ENCODE measurements at places on chromosomes 4 and X.

DNA sequence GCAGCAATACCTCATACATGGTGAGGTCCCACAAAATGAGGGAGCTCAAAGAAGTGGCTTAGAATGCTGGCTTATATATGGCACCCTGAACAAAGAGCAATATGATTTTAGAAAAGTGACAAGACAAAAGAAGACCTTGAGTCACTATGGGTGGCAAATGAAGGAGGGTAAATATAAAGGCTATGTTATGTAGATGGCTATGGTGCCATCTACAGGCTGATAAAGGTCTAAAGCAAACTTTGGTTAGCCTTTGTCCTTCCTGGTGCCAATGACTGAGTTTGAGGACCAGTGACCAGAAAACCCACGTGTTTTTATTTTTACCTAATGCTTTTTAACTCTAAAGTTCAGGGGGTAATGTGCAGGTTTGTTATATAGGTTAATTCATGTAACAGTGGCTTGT lies 151.8 kb downstream of the CCNG2 start:
- DNase-seq, result peak; percentile 41

- peak; percentile 84 for DNase-seq
Observed at GRCh38 chrX:54182864-54183613, at the start of gene FAM120C. FAM120C (minus strand) TSS chrX:54183254; CDS start chrX:54183198, 56 bp downstream.

DNA sequence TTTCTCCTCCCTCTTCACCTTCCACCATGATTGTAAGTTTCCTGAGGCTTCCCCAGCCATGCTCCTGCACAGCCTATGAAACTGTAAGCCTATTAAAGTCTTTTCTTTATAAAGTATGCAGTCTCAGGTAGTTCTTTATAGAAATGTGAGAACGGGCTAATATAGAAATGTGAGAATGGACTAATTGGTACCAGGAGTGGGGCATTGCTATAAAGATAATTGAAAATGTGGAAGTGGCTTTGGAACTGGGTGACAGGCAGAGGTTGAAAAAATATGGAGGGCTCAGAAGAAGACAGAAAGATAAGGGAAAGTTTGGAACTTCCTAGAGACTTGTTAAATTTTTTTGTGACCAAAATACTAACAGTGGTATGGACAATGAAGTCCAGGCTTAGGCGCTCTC lies 959.3 kb downstream of the SH3BGRL start:
- no peak for DNase-seq

DNA sequence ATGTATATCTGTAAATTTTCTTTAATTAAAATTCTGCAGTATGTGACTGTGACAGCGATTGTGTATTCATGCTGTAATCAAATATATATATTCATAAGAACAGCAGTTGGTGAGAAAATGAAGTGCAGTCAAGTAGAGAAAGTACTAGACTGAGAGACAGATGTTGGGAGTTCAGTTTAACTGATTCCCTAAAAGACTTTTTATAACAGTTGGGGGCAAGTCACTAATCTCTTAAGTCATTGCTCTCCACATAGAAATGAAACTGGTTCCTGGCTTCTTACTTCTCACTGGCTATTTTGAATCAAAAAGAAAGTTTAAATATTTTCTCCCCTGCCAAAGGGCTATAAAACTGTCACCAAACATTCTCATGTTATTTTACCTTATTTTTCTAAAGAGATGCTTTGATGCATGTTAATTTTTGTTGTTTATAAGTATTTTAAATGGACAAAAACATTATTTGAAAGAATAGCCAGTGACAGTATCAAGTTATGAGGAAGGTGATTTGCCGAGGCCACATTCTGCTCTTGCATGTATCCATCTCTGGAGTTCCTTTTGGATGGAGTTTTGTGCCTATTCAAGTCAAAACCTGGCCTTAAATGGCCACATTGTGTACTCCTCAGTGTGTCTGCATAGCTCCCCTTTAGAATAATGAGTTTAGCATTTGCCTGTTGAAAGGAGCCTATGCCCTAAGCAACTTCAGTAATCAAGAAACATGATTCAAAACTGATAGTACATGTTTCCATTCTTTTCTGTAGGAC lies 30.8 kb downstream of the EXOC1 start:
- DNase-seq, result no peak

DNA sequence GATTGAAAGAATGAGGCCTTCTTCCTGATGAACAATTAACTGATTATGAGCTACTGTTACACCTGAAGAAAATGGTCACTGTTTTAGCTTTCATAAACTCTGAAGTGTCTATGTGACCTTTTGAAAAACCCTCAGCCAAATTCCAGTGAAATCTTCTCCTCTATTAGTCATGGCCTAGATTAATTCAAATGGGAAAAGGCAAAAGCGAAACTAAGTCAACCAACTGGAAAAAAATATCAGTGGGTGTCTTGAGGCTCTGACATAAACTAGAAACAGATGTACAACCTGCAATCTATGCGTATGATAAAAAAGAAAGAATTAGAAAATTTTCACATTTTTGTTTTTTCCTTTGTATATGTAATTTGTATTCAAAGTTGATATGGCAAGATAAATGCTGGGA lies 169.4 kb upstream of the BANK1 start:
- DNase-seq, result no peak

DNA sequence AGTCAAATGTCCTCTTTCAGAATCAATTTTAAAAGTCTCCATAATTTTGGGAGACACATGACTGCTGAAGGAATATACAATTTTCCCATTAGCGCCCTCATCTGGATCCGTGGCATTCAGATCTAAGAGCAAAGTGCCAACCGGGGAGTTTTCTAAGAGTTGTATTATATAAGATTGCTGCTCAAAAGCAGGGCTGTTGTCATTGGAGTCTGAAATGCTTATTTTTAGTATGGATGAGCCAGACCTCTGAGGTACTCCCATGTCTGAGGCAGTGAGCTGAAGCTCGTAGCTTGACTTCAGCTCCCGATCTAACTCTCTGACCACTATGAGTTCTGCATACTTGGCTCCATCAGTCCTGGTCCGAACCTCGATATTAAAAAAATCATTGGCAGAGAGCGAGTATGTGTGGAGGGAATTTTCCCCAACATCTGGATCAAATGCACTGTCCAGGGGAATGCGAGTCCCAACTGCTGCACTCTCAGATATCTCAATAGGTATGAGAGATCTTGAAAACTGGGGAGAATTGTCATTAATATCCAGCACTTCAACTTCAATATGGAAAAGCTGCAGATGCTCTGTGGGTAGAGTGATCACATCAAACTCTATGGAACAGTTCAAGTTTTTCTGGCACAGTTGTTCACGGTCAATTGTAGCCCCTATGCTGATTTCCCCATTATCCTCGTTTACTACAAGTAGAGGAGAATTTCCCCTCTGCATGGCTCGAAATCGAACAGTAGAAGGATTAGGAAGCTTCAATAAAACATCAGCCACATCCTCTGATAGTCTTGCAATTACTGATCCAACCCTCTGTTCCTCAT lies 917 bp downstream of the PCDH18 start:
- no peak for DNase-seq

DNA sequence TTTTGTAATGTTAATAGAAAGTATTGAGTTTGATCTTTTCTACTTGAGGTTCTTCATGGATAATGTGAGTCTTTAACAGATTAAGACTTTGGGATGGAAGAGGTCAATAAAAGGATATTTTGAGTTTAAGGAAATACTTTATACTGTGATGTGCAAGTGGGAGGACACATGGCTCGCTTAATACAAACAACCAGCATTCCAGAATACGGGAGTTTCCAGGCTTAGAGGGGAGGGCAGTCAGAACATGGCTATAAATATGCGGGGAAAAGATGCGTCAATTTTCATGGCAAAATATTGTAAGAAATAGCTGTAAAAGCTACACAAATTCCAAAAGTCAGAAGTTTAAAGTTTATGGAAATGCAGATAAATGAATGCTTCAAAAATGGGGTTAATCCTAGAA lies 192.3 kb downstream of the AASDH start:
- no peak for DNase-seq

DNA sequence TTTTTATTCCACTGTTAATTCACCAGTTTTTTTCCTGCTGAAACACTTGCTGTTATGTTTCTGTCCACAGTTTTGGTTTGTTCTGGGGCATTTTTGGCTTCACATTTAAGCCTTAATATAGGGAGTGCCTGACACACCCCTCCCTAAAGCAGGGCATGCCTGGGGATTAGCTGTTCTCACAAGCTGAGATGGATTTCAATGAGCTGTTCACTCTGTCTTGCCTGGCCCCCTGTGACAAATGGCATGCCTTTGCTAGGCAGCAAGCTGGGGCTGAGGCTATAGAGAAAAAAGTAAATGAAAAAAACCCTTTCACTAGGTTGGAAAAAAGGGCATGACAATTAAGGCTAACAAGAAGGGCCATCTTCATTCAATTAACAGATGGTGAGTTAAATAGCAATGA lies 22.4 kb downstream of the LPAR4 start:
- DNase-seq, result no peak

- DNase-seq, result no peak
Observed at GRCh38 chr4:186341655-186342054, 75.7 kb downstream of the F11 start.

DNA sequence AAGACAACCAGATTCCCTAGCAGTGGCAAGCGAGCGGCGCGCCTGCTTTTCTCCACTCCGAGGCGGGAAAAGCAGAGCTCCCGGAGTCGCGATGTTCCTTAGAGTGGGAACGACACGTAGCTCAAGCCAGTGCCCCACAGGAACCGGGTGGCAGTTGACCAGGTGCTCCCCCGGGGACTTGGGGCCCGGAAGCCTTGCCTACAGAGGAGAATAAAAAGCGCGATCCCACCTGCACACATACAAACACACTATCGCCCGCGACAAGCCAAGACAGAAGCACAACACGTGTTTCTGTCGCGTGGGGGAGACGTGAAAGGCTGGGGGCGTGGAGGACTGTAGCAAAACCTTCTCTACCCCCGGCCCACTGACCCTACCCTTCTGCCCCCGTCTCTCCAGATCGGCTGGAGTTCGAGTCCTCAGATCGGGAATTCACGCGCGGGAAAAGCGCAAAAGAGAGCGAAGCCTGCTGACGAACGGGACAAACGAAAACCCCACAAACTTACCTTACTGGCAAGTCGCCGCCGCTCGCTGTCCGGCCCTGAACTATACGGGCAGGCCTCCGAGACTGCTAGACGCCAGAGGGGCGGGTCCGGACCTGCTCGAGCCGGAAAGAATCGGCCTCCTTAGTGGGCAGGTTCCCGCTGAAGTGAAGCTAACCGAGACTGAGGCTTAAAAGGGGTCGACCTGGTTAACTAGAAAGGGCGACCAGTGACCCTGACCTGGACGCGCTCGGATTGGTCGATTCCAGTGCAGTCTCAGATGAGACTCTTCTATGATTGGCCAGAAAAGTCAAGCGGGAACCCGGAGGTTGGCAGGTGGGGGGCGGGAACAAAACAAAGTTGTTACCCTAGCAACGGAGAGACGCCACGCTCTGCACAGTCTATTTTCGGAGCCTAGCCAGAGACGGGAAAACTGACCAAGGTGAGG lies at the start of the genes DNAAF6 and NUP62CL:
TSS of gene DNAAF6 (plus strand) at position 842 of the 927 bp plus-strand sequence. CDS start 6,265 bp downstream, outside the sequence.
TSS of gene NUP62CL (minus strand) at position 664 of the 927 bp plus-strand sequence. CDS start 31,287 bp downstream, outside the sequence.
- peak; percentile 86 for DNase-seq

All from GM12865 (cell line).